ENCODE measurements at places on chromosomes 12 and 14.

- DNase-seq, result no peak
Measured at GRCh38 chr14:23589606-23590005, 11.0 kb upstream of the JPH4 start.

DNA sequence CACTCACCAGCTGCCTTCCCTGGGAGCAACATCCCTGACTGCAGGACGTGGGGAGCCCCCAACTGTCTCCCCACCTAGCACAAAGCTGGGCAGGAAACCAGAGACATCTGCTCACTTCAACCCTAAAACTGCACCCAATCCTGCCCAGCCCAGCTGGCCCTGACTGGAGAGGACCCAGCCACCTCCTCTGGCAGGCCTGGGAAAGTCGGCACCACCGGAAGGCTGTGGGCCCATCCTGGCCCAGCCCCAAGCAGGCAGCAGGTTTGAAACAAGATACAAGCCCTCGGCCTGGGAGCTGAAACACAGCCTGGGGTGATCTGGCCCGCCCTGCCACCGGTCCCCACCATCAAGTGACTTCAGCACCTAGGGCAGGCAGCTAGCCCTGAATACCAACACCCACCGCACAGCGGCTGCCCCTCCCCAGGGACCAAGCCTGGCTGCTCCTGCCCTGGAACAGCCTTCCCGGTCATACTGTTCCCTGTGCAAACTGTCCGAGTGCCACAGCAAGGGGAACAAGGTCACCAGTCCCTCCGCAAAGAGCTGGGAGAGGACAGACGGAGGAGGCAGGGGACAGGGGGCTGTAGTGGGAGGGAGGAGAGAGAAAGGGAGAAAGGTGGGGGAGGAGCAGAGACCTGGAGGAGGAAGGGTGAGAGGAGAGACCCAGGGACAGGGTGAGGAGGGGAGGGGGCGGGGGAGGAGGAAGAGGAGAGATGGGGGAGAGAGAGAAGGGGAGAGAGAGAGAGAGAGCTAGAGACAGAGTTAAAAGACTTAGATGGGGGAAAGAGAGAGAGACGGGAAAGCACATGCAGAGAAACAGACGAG lies 115.7 kb downstream of the RFLNA start:
- no peak for DNase-seq

- DNase-seq, result no peak
Measured at GRCh38 chr12:17110316-17110715, 504.4 kb upstream of the LMO3 start.

- no peak for DNase-seq
Measured at GRCh38 chr12:31315784-31316465, 10.0 kb downstream of the SINHCAF start.

GRCh38 chr14:58763210-58763609 lies 125.4 kb downstream of the DACT1 start:
- no peak for DNase-seq

DNA sequence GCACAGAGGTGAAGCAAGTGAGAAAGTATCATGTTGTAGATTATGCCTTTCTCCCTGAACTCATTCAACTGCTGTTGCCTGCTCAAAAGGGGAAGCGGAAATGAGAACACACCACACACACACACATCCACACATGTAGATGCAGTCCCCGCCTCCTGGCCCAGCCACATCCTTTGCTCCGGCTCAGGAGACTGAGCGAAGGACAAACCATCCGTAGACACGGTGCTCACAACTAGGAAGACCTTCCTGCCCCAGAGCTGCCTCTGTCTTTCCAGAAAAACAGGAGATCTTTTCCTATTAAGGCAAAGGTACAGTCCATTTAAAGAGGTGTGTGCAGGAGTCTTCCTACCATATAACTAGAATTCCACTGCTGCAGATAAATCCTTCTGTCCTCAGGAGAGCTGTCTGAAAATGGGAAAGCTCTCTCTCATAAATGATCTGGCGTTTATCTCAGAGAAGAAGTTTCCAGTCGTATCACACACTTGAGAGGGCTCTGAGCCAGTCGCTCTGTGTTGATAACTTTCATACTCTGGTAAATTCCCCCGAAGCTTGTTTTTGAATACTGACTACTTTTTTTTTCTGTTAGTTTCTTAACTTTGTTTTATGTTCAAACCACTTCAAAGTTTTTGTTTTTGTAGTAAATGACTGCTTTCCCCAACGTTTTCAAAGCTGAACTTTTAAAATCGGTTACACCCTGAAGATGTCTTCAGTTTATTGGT lies at the start of gene TESPA1:
Gene TESPA1 (minus strand): TSS at position 105 of the 719 bp plus-strand sequence. CDS start 10,200 bp downstream, outside the sequence.
- DNase-seq, result peak; percentile 63

DNA sequence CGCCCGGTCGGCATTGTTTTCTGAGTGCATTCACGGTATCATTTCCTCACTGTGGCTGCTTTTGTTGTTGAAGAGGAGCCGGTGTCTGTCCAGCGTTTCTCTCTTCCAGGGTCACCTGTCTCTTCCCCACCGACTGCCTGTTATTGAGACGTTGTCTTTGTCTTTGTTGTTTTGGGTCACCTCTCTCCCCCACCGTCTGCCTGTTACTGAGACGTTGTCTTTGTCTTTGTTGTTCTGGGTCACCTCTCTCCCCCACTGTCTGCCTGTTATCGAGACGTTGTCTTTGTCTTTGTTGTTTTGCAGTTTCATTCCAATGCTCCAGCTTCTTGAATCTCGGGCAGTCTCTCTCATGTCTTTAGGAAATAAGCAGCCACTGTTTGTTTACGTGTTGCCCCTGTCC lies 69.9 kb downstream of the DDX51 start:
- no peak for DNase-seq

GRCh38 chr12:123914726-123915333 lies 57.8 kb downstream of the CCDC92 start:
- DNase-seq, result no peak

DNA sequence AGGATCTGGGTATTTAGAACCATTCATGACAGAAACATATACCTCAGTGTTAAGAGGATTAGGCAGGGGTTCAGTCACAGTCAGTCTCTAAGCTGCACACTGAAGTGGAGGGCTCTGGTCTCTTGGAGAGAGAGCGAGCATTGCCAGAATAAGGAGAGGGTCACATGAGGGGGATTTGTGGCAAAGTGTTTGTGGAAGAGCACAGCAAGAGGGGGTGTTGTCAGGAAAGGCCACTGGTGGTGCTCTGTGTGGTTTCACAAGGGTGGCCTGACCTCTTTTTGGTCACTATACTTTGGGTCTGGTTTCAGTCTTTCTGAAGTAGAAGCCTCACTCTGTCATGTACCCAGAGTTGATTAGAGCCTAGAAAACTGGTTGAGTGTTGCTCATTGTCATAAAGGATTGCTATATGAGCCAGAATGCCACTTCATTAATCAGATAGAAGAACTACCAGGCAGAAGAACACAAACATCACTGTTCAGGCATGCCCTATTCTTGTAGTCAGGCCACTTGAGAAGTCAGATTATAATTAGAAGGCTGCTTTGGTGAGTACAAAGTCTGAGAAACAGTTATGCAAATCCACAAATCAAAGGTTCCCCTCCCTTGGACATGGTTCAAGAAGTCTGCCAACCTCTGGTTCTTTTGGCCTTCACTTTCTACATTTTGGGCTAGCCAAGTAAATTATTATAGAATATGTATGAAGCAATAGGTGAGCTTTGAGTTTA lies 8.4 kb downstream of the TMEM19 start:
- no peak for DNase-seq

- no peak for DNase-seq
Measured at GRCh38 chr14:51293149-51293911, 53.3 kb downstream of the TMX1 start.

DNA sequence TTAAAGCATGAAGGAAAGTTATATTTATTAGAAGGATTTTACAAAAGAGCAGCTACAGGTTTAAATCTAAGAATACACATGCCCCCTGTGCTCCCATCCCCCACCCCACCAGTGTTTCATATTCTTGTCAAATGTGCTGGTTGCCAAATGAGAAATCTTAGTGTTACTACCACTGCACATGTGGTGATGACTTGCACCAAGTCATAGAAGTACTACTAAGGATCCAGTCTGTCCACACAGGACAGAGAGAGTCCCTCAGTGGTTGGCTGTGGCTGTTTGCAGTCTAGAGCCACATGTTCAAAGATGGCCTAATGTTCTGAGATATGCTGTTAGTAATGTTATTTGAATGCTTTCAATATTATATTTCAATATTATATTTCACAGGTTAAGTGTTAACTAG lies 268.8 kb downstream of the ADAMTS20 start:
- DNase-seq, result no peak

DNA sequence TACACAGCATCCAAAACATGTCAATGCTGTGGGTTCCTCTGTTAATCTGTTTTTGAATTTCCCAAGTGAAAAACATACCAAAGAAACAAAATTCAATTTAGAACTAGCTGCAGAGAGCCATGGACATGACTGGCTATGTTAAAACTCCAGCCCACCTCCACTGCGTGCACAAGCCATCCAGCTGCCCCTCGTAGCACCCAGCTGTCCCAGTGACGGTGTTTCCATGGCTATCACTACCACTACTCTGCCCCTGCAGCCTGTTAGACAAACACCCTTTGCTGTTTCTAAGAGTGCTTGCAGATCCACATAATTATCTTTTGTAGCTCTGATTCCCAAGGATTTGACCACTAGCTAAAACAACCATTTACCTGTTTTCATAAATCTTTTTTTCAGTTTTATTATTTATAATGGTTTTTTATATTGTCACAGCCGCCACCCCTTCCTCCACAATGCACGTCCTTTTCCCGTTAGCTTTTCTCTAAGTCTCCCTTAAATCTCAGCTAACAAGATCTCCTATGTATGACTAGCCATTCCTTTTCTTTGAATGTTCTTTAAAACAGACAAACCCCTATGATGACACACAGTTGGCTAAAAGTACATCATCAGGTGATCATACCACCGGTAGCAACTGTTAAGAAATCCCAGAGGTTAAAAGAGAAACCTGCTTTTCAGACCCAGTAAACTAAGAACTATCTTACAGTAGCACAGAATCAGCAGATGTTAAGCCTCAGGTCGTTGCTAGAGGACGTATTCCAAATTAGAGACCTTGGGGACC lies 37.8 kb upstream of the NAA30 start:
- no peak for DNase-seq

DNA sequence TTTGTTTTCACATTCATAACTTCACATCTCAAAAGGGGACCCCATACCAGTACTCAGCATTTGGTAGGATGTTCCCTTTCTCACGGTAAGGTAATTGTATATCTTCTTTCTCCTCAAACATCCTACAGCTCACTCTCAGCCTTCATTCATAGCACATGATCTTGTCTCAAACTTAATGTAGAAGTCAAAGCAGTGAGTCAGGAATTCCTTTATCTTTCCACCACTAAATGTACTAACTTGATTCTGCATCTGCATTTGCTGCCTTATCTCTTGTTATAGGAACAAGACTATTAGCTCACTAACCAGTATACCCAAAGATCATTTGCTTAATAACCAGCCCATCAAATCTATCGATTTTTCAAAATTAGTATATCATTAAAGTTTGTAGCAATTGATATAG lies 22.9 kb downstream of the CPSF2 start:
- DNase-seq, result no peak

- no peak for DNase-seq
Measured at GRCh38 chr12:15931590-15932053, 20.5 kb downstream of the DERA start.

GRCh38 chr12:46391630-46392029 lies 19.1 kb upstream of the SLC38A2 start:
- DNase-seq, result no peak

GRCh38 chr14:69703047-69704039 lies 63.6 kb upstream of the SRSF5 start:
- DNase-seq, result no peak

DNA sequence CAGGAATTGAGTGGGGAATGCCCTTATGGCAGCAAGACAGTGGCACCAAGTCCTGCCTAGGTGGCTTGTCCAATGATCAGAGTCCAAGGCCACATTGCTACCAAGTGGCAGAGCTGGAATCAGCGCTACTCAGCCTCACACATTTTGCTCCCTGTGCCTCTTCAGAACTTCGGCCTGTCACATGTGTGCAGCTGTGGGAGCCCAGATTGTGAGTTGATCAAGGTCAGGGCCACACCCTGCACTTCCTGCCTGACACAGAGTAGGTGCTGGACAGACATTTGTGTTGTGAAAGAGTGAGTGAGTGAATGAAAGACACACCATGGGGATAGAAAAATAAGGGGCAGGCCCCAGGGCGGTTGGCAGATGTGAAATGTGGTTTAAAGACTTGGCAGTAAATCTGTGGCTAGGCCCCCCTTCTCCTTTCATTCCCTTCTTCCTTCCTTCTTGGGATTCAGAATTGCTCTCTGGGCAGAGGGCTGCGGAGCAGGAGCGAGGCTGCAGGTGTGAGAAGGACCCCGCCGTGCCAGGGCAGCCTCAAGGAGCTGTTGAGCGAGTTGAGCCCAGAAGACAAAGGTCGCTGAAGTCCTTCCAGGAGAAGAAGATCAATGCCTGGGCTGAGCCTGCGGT lies 83.5 kb downstream of the SLC25A47 start:
- no peak for DNase-seq

DNA sequence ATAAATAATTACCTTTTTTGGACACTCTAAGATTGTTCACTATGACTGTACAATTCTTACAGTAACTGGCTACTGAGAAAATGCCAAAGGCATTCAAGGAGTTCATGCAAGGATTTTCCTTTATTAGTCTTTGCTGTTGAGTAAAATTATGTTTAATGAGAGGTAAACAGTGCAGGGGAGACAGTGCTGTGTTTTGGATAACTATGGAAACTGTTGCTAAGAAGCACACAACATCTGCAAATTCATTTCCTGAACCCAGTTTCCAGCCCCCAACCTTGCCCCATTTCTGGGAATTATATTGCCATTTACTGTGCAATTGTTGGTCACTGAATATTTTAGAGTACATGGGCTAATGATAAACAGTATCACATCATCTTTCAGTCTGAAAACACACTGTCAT lies 1005.8 kb downstream of the TRHDE start:
- no peak for DNase-seq

- no peak for DNase-seq
Measured at GRCh38 chr12:47080725-47081502, 1.2 kb upstream of the AMIGO2 start.

DNA sequence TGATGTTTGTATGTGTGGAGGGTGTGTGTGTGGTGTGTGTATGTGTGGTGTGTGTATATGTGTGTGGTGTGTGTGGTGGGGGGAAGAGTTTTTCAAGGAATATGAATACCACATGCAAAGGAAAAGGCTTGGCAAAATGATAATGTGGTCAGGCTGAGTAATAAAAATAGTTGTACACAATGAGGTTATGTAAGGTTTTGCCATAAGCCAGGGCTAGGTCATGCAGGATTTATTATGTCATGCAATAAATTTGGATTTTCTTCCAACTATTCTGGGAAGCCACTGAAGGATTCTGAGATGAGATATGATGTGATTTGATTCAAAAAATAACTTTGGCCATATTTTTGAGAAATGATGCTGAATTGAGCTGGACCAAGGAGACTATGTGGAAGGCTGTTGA lies 1191.6 kb upstream of the SEL1L start:
- no peak for DNase-seq

DNA sequence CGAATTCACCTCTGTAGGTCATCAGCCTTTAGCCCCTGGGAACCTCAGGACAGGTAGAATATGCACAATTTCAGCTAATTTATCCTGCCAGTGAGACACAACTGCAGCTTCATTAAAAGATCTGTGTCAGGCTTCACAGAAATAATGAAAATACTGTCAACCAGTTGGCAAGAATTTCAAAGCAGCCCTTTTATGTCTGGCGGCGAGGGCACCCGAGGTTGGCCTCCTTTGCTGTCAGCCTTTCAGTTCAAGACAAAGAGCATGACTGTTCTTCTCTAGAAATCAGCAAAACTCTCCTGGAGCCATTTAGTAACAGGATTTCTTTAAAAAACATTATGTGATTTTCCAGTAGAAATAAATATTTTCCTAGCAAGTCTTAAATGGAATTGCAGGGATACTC lies 75.9 kb downstream of the BBS10 start:
- no peak for DNase-seq

- no peak for DNase-seq
Measured at GRCh38 chr14:70830998-70831781, 21.9 kb upstream of the MAP3K9 start.

- DNase-seq, result no peak
Measured at GRCh38 chr14:99387880-99388279, 92.8 kb downstream of the SETD3 start.
